ENCODE measurements at places on chromosomes 11 and 22.

DNA sequence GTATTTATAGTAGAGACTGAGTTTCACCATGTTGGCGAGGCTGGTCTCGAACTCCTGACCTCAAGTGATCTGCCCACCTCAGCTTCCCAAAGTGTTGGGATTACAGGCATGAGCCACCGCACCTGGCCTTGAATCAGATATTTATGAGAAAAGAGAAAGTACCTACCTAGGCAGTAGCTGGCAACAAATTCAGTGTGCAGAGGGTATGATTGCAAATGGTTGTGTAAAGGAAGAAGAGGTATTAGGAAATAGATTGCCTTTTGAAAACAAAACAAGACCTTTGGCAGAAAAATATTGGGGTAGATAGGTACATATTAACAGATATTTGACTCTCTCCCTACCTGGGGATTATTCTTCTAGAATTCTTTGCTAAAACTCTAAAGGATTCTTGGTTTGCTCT is 38.5 kb upstream of the LIN7C start:
- DNase-seq, result no peak

DNA sequence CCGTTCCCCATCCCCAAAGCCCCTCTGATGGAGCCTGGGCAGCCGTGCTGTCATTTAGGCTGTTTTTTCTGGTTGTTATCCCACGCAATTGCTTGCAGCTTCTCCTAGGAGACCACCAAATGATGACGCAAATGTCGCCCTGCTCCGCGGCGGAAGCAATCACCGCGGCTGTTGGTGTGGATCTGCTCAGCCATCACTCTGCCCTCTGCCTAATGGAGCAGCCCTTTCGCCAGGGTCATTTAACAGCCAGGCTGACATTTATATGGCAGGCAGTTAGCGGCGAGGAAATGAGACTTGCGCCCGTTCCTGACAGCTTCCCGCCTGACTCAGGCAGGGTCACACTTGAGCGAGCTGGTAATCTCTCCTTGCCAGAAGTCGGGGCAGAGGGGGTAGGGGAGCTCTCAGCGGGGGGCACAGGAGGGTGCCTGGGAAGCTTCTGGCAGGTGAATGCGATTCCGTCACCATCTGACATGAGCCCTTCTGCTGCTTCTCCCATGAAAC is 97.9 kb upstream of the RTL6 start:
- DNase-seq, result peak; percentile 21

- DNase-seq, result no peak
Measured at GRCh38 chr22:35882211-35883030, 146.2 kb downstream of the RBFOX2 start.

GRCh38 chr11:17741487-17741886 is 6.9 kb downstream of the KCNC1 start:
- DNase-seq, result no peak

DNA sequence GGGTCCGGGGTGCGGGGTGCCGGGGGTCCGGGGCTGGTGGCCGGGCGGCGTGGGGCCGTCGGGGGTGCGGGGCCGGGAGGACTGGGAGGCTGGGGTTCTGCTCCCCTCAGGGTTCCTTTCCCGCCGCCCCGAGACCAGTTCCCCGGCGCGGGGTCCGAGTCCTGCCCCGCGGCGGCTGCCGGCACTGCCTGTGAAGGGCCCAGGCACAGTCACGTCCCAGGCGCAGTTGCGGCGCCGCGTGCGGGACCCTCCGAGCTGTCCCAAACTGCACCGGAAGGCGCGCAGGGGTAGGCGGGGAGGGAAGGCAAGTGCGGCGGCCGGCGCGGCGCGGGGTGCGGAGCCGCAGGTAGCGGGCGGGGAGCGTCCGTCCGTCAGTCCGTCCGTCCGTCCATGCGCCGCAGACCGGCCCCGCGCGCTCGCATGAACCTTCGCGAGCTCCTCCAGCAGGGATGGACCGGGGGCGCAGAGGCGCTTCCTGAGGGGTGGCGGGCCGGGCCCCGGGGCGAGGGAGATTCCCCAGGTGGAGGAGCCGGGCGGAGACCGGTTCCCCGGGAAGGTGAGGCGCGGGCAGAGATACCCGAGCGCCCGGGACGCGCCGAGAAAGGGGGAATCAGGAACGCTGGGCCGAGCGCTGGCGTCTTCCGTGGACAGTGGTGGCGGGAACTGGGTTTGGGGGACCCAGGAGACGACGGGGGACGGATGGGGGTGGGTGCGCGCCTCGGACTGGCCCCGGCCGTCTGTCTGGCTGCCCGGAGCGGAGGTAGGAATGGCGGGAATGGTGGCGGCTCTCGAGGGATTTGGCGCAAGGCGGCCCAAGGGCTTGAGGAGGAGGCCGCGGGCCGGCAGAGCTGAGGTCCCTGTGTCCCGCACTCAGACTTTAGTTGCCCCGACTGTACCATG is 3.1 kb upstream of the ADORA2A start:
- DNase-seq, result no peak

DNA sequence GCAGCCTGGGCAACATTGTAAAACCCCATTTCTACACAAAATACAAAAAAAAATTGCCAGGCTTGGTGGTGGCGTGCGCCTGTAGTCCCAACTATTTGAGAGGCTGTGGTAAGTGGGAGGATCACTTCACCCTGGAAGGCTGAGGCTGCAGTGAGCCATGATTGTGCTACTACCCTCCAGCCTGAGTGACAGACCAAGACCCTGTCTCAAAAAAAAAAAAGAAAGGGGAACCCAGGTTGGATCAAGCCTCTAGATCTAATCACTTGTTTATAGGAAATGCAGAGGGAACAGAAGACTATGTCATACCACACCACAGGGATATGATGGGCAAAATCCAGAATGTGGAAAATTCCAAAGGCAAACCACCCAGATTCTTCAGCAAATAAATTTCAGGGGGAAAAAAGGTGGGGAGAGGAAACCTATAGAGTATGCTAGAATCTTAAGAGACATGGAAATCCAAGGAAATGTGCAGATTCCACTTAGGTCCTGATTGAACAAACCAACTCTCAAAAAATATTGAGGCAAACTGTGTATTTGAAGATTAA is 16.5 kb upstream of the MALAT1 start:
- no peak for DNase-seq

DNA sequence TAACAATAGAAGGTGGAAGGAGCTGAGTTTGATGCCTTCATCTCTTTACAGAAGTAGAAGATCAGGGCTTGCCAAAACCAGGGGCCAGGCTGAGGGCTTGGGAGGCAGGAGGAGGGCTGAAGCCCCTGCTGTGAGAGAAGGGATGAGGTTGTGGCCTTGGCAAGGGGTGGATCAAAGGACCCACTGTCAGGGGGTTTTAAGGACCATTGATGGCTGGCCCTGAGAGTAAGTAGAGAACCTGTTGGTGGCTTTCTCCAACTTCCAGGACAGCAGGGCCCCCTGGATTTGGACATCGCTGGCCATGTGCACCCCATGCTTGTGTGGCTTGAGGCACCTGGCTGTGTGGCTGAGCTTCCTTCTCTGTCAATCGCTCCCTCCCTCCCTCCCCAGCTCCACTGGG is 927.7 kb downstream of the TBC1D22A start:
- no peak for DNase-seq

DNA sequence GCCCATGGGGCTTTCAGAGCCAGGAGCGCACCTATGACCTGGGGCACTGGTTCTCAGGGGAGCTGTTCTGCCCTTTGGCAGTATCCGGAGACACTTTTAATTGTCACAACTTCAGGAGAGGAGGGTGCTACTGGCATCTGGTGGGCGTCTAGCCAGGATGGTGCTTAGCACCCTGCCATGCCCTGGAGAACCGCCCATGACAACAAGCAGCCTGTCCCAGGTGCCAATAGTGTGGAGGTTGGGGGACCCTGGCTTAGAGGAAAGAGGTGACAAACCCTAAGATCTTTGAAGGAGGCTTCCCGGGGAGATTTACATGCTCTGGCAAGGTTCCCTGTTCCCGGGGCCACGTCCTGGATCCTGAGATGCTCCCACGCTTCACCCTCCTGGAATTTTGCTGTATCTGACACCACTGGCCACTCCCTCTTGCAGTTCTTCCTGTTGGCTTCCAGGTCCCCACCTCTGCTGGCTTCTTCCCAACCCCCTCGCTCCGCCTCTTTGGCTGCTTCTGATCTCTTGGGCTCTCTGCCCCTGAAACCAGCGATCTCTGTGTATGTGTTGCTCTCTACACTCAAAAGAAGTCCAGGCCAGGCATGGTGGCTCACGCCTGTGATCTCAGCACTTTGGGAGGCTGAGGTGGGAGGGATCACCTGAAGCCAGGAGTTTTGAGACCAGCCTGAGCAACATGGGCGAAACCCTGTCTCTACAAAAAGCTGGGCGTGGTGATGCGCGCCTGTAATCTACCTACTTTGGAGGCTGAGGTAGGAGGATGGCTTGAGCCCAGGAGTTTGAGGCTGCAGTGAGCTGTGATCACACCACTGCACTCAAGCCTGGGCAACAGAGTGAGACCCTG is 31.1 kb downstream of the FADS3 start:
- DNase-seq, result no peak

GRCh38 chr22:17712441-17712840 is 61.8 kb downstream of the BID start:
- DNase-seq, result no peak

GRCh38 chr22:23984430-23984829 is 4.5 kb downstream of the GSTT2 start:
- peak; percentile 81 for DNase-seq

Data from inflammatory macrophage treated with lipopolysaccharide for 1 hour (primary cell).